ENCODE measurements at places on chromosomes 16 and 17. TPM values are rescaled to one million over a fixed set of nuclear protein-coding genes. Genes with fewer than 3 reads are reported as not detected.

TP53TG3C gene
- not detected for total RNA-seq

SMTNL2 gene
- not detected for total RNA-seq

PIPOX gene
- 2.8 TPM for total RNA-seq

KCNH6 gene
- not detected for total RNA-seq

PNMT gene
- not detected for total RNA-seq

KRT12 gene
- total RNA-seq = not detected

FOXN1 gene
- total RNA-seq = not detected

ZFPM1 gene
- 3.3 TPM for total RNA-seq

CIBAR2 gene
- not detected for total RNA-seq

TBC1D3L gene
- total RNA-seq = 3.9 TPM

SCN4A gene
- total RNA-seq = not detected

LGALS9B gene
- total RNA-seq = not detected

HAS3 gene
- total RNA-seq = 1.8 TPM

NOXO1 gene
- not detected for total RNA-seq

ITGAE gene
- 21.3 TPM for total RNA-seq

NATD1 gene
- 5.9 TPM for total RNA-seq

CSH2 gene
- not detected for total RNA-seq

FBXW10 gene
- total RNA-seq = not detected

FBXL19 gene
- 33.7 TPM for total RNA-seq

WSCD1 gene
- total RNA-seq = 30.1 TPM

KIF1C gene
- total RNA-seq = 123 TPM

MYH8 gene
- not detected for total RNA-seq

SYCE1L gene
- 1.1 TPM for total RNA-seq

CHD3 gene
- total RNA-seq = 124 TPM

TEKT1 gene
- total RNA-seq = not detected

TP53TG3F gene
- not detected for total RNA-seq

MMP2 gene
- 78.7 TPM for total RNA-seq

LRRC59 gene
- total RNA-seq = 226 TPM

MARCHF10 gene
- total RNA-seq = not detected

WNT9B gene
- not detected for total RNA-seq

NPB gene
- 0.65 TPM for total RNA-seq

STAT5A gene
- 30.4 TPM for total RNA-seq

CRISPLD2 gene
- 0.38 TPM for total RNA-seq

SYT17 gene
- total RNA-seq = 2.4 TPM

C17orf67 gene
- 2.0 TPM for total RNA-seq

ZDHHC7 gene
- 57.2 TPM for total RNA-seq

SRCIN1 gene
- total RNA-seq = under 0.01 TPM

UBE2I gene
- 73.2 TPM for total RNA-seq

GSDMA gene
- total RNA-seq = not detected

ZNF75A gene
- total RNA-seq = 25.5 TPM

ATPAF2 gene
- 15.6 TPM for total RNA-seq

ABI3 gene
- total RNA-seq = 44.1 TPM

GLIS2 gene
- 2.0 TPM for total RNA-seq

PITPNM3 gene
- total RNA-seq = 1.3 TPM

All from vein endothelial cell (primary cell).